ENCODE measurements at places on chromosomes 1 and 21.

DNA sequence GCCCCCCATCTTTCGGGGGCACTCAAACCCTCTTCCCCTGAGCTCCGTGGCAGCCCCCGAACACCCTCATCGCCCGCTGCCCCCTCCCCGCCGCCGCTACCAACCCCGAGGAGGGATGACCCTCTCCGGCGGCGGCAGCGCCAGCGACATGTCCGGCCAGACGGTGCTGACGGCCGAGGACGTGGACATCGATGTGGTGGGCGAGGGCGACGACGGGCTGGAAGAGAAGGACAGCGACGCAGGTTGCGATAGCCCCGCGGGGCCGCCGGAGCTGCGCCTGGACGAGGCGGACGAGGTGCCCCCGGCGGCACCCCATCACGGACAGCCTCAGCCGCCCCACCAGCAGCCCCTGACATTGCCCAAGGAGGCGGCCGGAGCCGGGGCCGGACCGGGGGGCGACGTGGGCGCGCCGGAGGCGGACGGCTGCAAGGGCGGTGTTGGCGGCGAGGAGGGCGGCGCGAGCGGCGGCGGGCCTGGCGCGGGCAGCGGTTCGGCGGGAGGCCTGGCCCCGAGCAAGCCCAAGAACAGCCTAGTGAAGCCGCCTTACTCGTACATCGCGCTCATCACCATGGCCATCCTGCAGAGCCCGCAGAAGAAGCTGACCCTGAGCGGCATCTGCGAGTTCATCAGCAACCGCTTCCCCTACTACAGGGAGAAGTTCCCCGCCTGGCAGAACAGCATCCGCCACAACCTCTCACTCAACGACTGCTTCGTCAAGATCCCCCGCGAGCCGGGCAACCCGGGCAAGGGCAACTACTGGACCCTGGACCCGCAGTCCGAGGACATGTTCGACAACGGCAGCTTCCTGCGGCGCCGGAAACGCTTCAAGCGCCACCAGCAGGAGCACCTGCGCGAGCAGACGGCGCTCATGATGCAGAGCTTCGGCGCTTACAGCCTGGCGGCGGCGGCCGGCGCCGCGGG is 837 bp downstream of the FOXD3 start:
- DNase-seq: no peak

- DNase-seq: peak; percentile 5
These were observed 93.6 kb upstream of the DEPDC1 start for GRCh38 chr1:68590473-68590872.

DNA sequence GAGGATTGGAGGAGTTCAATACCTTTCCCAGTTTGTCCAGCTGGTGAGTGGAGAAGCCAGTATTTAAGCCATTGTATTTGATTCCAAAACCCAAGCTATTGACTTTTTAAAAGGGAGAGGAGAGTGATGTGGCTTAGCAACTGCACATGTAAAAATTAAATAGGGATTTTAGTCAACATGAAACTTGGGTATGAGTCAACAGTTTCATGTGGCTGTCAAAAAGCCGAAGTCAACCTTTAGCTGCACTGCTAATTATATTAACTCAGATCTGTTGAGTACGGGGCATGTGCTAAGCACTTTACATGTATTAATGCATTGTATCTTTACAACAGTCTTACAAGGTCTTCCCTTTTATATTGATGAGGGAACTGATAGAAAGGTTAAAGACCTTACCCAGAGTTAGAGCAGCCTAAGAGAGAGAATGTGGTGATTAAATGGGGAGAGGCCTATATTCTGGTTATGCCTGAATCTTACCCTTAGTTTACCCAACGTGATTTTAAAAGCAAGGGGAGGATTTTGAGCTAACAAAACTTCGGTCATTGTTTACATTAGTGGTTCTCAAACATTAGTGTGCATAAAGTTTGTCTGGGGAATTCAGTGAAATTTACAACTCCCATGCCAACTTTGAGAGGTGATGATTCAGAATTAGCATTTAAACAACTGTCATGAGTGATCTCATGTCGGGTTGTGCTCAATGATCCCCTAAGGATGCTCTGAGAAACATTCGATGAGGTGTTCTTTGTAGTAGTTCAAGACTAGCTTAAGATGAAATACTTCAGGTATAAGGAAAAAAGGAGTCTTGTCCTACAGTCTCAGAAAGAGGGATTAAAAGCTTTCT is 6.9 kb upstream of the SLC35F3 start:
- DNase-seq: no peak

DNA sequence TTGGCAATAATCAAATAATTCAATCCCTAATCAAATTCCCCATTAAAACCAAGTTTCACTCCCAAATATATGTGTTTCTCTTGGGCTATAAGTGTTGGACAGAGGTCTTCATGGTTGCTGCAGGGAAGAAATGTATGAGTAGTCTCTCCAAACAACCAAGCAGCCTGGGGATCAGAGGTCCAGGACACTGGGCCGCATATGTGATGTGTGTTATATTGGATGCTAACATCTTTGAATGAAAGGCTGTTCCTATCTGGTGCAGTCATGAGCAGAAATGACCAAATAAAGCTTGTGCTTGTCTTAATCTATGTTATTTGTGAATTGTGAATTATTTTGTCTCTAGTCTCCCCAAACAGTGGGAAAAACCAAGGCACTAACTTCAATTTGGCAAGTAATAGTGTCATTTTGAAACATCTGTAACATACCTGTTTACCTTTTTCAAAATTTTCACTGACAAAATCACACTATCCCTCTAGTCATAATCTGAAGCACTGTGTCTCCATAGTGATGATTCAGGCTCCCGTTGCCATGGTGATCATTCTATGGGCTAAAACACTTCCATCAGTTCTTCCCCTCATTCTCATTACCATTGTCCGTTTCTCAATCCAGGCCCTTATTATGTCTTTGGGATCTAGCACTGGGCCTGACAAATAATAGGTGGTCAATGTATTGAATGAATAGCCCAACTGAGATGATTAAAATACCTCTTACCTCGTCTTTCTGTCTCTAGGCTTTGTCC is 12.5 kb upstream of the TADA1 start:
- DNase-seq: no peak

DNA sequence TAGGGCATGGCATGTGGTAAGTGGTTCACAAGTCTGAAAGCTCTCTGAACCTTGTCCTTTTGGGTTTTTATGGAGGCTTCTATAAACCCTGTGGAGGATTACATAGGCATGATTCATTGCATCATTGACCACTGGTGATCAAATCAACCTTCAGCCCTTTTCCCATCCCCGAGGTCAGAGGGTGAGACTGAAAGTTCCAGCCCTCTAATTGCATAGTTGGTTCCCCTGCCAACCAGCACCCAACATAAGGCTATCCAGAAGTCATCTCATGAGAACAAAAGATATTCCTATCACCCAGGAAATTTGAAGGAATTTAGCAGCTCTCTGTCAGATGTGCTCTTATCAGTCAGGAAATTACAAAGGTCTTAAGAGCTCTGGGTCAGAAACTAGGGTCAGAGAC is 89.5 kb upstream of the ARTN start:
- peak; percentile 30 for DNase-seq

GRCh38 chr1:202164271-202165037 is 4.1 kb upstream of the PTPN7 start:
- no peak for DNase-seq

DNA sequence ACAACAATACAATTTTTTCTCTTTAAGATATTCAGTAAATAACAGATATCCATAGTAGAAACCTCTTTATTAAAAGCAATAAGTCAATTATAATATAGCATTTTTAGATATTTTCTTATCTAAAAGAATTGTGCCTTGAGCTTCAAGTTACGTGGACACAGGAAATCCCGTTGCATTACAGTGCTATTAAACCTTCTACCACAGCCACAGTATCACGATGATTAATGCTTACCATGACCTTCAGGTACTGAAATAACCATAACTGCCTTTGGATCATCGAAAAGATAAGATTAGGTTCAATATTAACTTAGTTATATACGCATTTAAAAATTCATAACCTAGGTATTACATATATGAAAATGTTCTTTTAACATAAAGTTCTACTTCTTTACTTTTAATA is 17.9 kb downstream of the B3GALNT2 start:
- DNase-seq: no peak

DNA sequence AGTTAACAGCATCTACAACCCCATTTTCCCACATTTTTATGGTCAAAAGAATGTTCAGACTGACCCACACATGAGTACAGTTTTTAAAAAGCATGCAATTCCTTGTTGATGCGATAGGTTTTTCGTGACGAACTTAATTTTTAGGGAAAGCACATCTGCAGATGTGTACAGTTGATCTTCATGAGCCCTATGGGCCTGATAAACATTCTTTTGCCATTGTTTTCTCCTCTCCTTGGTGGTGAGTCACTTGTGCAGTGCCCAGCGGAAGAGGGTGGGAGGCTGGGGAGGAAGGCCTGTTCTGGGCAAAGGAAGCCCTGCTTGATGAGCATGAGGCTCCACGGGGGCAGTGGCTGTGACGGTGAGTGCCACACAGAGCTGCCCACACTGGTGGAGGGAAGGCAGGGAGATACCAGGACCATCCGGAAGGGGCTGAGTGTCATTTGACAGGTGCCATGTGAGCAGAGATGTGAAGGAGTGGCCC is 5.3 kb downstream of the ARF1 start:
- peak; percentile 21 for DNase-seq

- DNase-seq: no peak
These were observed 30.4 kb upstream of the DIP2A start for GRCh38 chr21:46428286-46428685.

GRCh38 chr1:24126018-24126671 is 14.2 kb upstream of the MYOM3 start:
- no peak for DNase-seq

DNA sequence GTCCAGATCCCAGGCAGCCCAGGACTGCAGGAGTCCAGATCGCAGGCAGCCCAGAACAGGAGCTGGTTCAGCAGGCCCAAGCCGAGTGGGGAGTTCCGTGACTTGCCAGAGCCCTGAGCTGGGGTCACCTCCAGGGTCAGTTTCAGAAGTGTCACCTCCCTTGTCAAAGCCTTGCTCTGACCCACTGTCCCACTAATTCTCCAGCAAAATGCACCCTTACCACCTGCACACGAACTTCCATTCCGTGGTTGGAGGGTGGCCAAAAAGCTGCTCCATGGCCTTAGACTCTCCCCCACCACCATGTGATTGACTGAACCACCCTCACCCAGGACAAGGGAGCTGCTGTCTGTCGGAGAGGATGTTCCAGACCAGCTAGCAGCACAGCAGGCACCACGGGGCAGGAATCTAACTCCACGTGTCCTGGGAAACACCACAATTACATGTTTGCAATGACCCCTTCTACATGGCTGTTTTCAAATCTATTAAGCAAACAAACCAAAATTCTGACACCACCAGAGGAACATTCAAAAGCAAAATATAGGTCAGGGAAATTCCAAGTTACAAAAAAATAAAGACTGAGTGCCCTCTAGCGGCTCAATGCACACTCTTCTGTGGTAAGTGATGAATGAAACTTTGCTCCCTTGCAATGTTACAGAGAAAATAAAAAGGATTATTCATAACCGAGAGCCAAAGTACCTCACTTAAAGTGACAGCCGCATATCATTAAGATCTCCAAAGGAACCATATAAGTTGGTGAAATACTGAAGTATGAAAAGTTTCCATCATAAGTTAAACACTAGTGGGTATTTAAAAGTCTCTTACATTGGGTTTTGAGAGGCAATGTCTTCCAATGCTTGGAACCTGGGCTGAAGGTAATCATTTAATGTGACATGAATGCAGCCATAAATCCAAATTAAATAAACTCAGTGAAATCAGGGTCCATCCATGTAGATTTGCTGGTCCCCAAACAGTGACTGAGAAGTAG is 76.3 kb downstream of the NPHP4 start:
- peak; percentile 42 for DNase-seq

GRCh38 chr21:36163750-36164741 is 7.4 kb downstream of the DOP1B start:
- DNase-seq: peak; percentile 25

DNA sequence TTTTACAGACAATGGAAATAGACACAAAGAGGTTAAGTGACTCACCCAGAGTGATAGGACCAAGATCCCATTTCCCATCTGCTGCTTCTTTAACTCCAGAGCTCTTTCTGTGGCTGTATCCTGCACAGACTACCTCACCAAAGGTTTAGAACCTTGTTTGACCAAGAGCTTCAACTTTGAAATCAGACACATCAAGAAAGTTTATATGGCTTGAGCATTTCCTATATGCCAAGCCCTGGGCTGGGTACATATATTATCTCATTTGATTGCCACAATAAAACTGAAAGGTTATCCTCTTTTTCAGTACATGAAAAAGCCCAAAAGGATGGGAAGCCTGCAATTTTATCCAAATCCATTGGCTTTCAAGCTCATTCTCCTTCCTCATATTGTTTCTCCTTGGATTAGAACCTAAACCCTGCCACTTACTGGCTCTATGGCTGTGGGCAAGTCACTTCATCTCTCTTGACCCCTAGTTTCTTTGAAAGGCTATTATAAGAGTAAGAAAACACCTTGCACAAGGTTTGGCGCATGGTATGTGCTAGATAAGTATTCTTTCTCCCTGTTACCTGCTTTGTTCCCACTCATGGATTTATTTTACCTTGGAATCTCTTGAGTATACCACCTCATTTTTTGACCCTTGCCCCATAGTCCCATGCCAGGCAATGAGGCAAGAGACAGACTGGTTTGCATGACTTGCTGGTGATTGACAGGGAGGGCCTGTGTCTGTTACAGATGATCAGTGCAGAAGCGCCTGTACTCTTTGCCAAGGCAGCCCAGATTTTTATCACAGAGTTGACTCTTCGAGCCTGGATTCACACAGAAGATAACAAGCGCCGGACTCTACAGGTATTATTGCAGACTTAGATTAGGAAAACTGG is 34.5 kb upstream of the KCNQ4 start:
- DNase-seq: no peak

- no peak for DNase-seq
These were observed 8.8 kb upstream of the SAMSN1 start for GRCh38 chr21:14554948-14555347.

DNA sequence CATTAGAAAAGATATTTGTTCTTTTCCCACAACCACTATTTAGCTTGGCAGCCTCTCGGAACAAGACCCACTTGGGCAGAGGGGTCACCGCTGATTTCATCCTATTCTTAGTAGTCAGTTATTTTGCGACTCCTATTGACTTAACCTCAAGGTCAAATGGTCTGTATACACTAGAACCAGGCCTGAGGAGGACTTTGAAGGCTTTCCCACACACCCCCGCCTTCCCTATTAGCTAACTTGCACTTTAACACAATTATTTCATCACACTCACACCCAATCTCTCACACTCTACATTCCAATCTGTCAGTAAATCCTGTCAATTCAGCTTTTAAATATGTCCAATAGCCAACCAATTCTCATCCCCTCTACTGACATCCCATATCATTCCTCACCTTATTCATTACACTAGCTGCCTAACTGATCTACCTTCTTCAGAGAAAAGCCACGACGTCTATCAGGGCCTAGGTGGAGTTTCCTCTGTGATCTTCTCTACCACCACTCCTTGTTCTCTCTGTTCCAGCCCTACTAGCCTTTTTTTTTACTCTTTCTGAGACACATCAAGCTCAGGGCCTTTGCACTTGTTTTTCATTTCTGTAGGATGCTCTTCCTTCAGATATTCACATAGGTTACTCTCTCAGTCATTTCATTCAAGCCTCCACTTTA is 1.0 kb upstream of the NIBAN1 start:
- DNase-seq: no peak

All from HT-29 (cell line).